ENCODE measurements at places on chromosomes 6 and 20.
A peak's percentile ranks its signal among the peaks of the same experiment; 100 is the strongest.

GRCh38 chr6:14968056-14968637, 277.7 kb upstream of the JARID2 start:
- DNase-seq = no peak

GRCh38 chr6:14751645-14752175, 494.2 kb upstream of the JARID2 start:
- DNase-seq = no peak

DNA sequence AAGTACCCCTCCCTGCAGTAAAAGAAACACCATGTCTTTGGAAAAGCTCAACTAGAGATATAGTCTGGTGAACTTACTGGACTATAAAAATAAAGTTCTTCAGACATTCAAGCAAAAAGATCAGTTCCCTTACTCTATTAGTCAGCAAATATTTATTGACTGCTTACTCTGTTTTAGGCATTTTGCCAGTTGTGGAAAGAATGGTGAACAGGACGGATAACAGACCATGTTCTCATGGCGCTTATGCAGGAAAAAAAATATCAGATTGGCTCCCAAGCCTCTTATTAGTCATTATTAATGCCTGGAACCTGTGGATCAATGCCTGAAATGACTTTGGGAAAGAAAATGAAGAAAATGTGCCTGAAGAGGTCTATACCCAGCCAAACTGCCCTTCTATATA, 282.2 kb upstream of the EPHA7 start:
- DNase-seq = no peak

DNA sequence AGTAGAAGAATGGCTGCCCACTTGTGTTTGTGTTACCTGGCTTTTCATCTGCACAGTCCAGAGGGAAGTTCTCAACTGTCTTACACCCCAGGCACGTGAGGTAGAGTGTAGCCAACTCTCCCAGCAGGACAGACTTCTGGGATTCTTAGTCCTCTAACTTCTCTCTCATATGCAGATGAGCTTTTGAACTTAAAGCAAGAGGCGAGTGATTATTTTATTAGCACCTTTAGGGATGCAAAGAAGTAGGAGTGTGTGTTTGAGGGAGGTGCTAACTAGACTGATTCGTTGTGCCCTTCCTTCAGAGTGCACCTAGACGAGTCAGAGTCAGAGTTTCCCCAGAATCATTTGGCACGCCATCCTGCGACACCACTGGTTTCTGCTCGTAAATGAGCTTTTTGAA, 10.8 kb downstream of the CDYL start:
- DNase-seq = no peak

GRCh38 chr6:72250664-72251063, 364.3 kb downstream of the RIMS1 start:
- no peak for DNase-seq

DNA sequence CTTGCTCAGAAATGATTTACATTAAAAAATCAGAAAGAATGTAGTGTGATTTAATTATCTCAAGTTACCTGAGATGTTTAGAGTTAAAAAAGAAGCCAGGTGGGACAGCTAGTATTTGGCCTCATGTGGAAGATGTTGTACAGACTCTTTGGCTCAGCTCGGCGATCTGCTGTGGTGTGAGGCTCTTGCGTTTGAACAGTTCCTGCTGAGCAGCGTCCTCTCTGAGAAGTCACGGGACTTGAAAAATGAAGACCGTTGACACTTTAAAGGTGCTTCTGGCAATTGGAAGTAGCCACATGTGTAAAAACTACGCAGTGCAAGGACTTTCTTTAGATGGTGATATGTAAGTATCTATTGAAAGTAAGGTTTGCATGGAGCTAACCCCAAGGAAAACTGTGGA, 169.0 kb downstream of the BACH2 start:
- DNase-seq = no peak

DNA sequence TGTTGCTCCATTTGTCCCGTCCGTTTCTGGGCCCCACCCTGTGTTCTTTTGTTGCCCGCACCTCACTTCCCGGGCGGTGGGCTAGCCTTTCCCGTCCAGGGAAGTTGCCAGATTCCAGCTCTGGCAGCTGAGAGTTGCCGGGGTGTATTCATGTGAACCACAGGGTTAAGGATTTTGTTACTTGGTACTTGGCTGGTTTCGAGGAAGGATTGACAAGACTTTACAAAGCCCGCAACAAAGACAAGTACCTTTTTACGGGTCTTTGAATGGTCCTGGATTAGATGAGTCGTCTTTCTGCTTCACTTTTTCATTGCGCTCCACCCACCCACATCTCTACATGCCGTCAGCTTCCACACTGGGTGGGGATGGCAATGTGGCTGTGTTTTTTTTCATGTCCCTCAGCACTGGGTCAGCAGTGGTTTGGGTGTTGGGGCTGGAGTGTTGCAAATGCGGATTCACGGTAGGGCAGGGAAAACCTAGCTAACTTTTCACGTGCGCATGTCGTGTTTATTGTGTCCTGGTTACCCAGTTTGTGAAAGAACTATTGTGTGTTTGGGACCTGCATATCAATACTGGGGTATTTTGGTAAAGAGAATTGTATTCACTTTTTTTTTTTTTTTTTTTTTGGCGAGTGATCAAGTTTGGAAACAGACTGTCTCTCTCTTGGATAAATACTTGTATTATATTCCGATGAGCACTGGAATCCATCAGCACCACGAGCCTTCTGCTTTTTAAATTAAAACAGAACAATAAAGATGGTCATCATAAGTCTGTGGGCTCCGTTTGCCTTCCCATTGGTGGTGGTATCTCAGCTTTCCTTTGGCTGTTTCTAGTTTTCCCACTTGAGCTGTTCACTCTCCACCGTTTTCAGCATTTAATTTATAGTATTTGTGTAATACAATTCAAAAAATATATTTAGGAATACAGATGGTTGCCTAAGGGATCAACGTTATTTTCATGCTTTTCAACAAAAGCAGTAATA, 1.2 kb downstream of the DUSP22 start:
- no peak for DNase-seq

DNA sequence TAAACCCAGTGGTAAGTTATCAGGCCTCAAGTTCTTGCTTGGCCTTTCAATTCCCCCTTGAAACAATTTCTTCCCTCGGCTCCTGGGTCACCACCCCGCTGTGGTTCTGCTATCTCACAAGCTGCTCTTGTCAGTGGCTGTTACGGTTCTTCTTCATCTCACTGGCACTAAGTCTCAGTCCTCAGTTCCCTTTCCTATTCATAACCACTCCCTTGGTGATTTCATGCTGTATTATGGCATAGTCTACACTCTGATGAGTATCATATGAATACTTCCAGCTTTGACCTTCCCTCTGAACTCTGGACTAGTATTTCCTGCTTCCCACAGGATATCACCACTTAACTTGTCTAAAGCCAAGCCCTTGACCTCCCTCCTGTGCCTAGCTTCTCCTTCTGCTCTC, 7.9 kb downstream of the TAAR1 start:
- no peak for DNase-seq

GRCh38 chr6:93644611-93645010, 225.3 kb upstream of the EPHA7 start:
- DNase-seq = no peak

- peak; percentile 56 for DNase-seq
Observed at GRCh38 chr6:11317885-11318771, 85.7 kb upstream of the NEDD9 start.

- no peak for DNase-seq
Observed at GRCh38 chr6:138785980-138786379, 9.9 kb upstream of the ECT2L start.

DNA sequence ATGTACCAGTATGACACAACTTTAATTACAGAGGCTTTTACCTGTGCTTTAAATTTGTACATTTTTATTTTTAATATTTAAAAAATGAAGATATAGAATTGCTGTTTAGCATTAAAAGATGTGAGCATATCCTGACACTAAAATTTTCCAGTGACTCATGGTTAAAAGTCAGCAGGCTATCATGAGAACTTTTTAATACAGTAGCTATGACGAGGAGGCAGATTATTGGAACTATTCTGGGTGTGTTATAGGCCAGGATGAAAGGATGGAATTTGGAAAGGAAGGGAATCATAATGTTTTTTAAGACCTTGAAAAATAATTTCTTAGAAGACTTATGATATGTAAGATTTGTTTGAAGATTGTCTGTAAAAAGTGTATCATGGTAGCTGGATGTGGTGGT, 91.0 kb downstream of the GFRA4 start:
- DNase-seq = no peak

GRCh38 chr6:116027801-116028200, 32.9 kb downstream of the FRK start:
- DNase-seq = no peak

- peak; percentile 45 for DNase-seq
Observed at GRCh38 chr6:118187568-118188164, 280.6 kb downstream of the SLC35F1 start.

DNA sequence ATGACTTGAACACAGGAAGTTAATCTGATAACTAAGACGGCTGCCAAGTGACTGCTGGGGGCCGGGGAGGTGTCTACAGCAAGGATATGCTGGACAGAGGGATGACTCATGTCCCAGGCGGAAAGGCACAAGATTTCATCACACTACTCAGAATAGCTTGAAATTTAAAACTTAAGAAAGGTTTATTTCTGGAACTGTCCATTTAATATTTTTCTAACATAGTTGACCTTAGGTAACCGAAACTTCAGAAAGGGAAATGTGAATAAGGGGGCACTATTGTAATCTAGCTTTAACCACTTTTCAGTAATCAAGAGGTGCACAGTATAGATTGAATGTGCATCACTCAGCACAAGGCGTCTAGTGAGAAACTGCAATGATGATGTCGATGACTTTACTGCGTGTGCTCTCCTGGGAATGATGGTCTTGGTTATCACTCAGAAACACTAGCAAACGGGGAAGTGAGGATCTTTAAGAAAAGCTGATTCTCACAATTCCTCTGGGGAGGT, 171.5 kb downstream of the QKI start:
- no peak for DNase-seq

GRCh38 chr6:68333442-68333841, 301.6 kb upstream of the ADGRB3 start:
- DNase-seq = no peak

GRCh38 chr6:133040094-133040802, 200.9 kb upstream of the EYA4 start:
- DNase-seq = no peak

DNA sequence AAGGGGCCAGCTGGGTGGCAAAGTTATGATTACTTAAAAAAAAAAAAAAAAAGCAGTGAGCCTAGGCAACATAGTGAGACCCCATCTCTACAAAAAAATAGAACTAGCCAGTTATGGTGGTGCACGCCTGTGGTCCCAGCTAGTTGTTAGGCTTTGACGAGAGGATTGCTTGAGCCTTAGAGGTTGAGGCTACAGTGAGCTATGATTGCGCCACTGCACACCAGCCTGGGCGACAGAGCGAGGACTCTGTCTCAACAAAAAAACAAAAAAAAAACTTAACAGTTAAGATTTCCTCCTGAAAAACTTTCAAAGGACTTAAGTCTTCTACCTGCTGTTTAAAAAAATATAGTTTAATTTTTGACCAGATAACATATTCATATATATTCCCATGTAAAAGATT, 2.4 kb downstream of the GTSF1L start:
- no peak for DNase-seq

All from dorsolateral prefrontal cortex (tissue), 122 donors.